ENCODE measurements at places on chromosomes 6 and 20.

- DNase-seq: no peak
These were observed 163.2 kb upstream of the ZNF337 start for GRCh38 chr20:25859649-25860530.

DNA sequence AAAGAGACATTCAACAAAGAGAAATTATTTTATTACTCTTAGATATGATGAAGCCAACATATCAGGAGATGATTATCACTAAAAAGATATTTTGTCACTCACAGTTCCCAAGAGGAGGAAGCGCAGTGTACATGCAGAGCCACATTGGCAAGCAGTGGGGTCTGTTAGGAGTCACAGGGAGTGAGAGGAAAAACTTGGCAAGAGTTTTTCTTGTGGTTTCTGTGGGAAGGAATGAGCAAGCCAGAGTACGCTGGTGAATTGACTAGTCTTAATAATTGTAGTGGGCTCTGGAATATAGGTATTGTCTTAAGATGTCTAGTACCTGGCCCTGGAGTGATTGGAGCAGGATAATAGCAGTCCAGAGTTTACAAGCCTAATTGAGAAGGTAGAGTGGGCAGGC is 1095.2 kb downstream of the GRIK2 start:
- DNase-seq: no peak

- no peak for DNase-seq
These were observed 94.8 kb downstream of the MBOAT1 start for GRCh38 chr6:20117474-20117873.

- no peak for DNase-seq
These were observed 336.0 kb downstream of the SYNE1 start for GRCh38 chr6:152301021-152301764.

GRCh38 chr6:61887423-61887822 is 398.6 kb downstream of the KHDRBS2 start:
- DNase-seq: no peak

GRCh38 chr6:26478985-26479278 is 21.2 kb upstream of the BTN1A1 start:
- no peak for DNase-seq

- DNase-seq: no peak
These were observed 135.3 kb upstream of the BEND6 start for GRCh38 chr6:56819604-56820003.

DNA sequence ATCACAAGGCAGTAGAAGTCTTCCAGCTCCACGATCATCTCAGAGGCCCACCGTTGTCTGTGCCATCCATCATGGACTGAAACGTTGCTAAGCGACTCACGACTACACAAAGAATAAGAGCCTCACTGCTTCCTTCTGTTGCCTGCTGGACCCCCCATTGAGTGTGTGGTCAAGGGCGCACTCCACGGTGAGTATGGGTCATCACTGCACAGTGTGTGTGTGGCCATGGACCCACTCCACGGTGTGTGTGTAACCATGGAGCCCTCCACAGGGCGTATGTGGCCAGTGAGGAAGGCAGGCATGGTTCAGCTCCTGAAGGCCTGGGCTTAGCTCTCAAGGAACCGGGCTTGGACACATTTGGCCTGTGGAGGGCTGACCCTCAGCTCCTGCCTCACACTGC is 123.4 kb upstream of the AFDN start:
- no peak for DNase-seq

- no peak for DNase-seq
These were observed 15.1 kb upstream of the CCDC167 start for GRCh38 chr6:37514837-37515236.

- no peak for DNase-seq
These were observed 9.0 kb downstream of the SFT2D1 start for GRCh38 chr6:166333172-166333995.

DNA sequence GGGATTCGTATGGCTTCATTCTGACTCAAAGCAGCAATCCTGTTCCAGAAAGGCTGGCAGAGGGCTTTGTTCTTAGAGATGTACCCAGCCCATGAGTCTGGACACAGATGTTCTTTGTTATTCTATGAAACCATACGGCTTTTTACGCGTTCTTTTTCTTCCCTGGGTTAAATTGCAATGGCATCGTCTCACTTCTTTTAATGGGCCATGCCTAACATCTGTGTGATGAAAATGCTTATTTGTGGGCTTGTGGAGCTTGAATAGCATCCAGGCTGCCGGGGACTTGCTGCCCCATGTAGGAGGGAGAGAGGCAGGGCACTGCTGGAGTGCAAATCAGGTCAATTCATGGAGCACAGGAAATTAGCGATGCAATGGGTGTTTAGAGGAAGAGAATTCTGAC is 19.4 kb downstream of the FAM50B start:
- DNase-seq: no peak

- DNase-seq: no peak
These were observed 96.8 kb downstream of the PSMB1 start for GRCh38 chr6:170456334-170456733.

Measured in cerebellar nuclear complex (tissue), 1 donor.